CD4-positive, CD25-positive, alpha-beta regulatory T cell (primary cell): ENCODE measurements at places on chromosomes 11 and 22.

- DNase-seq, result no peak
Measured at GRCh38 chr22:37346505-37346895, 64.2 kb downstream of the CYTH4 start.

DNA sequence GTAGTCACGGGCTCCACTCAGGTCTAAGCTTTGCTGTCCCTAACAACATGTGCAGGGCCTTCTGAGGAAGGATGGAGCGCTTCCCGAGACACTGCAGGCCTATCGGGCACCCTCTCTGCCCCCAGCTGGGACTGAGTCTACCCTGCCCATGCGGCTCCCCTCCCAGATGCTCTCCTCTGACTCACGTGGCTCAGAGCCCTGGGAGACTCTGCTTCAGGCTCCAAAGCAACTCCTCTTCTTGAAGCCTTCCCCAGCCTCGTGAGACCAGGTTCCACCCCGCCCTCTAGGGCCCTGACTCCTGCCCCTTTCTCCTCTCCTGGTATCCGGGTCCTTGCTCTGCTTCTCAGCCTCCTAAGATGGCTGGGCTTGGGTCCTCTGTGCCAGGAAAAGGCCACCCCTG, 28.4 kb upstream of the ARFGAP3 start:
- DNase-seq, result no peak

- no peak for DNase-seq
Measured at GRCh38 chr22:29772170-29772641, 5.0 kb downstream of the UQCR10 start.

GRCh38 chr11:126134461-126135155, 71.9 kb upstream of the CDON start:
- no peak for DNase-seq

DNA sequence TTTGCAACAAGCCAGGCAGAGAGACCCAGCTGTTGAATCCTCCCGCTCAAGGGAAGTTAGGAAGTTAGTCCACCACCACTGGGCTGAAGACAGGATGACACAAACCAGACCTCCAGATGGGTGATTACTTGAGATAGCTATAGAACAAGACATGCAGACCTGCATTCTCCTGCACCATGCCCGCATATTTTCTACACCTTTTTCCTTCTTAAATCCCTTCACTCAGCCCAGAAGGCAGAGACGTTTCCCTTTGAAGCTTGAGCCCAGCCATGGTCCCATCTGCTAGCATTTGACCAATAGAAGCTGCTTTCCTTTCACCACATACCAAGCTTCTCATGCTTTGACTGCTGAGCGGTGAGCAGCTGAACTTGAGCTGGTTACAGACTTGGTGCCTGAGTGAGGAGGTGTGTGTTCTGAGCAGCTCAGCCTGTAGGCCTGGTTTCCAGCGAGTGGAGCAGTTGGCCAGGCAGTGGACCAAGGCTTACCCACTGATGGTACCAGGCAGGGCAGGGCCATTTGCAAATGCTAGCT, 29.2 kb upstream of the CBX6 start:
- no peak for DNase-seq

- no peak for DNase-seq
Measured at GRCh38 chr11:116901211-116901610, 63.8 kb upstream of the APOA1 start.

- DNase-seq, result no peak
Measured at GRCh38 chr11:7672960-7673723, at the start of gene CYB5R2. CYB5R2 (minus strand) TSS chr11:7673500; CDS start chr11:7672825, 675 bp downstream.

DNA sequence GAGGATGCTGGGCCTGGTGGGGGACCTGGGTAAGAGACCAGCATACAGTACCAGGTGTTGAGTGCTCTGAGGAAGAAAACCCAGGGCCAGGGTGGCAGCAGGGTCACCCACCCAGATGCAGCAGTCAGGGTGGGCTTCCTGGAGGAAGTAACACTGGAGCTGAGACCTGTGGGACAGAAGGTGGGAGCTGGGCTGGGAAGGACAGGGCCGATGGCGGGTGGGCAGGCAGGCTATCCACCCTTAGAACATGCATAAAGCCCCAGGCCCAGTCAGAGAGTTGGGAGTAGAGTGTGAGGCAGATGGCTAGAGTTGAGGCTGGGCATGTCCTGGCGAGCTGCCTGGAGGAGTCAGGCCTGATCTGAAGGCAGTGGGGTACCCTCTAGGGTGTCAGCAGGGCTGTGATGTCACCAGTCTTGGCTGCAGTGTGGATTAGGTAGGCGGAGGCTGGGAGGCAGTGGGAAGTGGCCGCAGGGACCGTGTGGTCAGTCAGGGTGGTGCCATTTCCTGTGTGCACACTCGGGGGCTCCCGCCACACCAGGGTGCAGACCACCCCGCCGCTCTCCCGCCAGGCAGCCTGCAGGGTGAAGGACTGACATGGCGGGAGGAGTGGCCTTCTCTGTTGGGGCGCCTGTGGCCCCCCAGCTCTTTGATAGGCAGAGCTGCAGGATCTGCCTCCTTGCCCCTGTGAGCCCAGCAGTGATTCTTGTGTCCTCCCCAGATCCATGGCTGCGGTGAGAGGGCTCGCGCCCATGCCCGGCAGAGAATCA, 35.3 kb downstream of the IGHMBP2 start:
- DNase-seq, result no peak
